Colonic mucosa (tissue), 4 donors: ENCODE measurements at places on chromosomes 5 and 9. TPM values are rescaled to one million over a fixed set of nuclear protein-coding genes. Genes with fewer than 3 reads are reported as not detected.

- DNase-seq = no peak
- no peaks in the 10 kb centered on the region for H3K36me3 ChIP-seq
- H3K4me1 ChIP-seq = no peaks in the 10 kb centered on the region
- no peaks in the 10 kb centered on the region for H3K27me3 ChIP-seq
Observed at GRCh38 chr5:10914741-10915480, 153.9 kb upstream of the DAP start.

DNA sequence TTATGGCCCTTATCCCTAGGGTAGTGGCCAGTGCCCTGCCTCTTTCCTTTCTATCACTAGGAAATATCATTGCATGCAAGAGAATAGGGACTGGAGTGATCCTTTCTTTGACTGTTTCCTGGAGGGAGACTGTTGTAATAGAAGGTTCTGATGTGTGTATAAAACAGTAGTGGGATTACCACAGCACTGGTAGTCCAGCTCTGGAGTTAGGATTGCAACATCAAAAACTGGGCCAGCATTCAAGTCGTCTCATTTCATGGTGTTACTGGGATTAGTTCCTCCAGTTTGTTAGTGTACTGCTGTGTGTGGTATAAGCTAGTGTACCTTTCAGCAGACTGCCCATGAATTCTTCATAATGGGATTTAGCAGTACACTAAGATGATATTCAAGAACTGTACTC lies 45.8 kb downstream of the KIAA1958 start:
- H3K4me3 ChIP-seq = no peak overlapping the region
- no peaks in the 10 kb centered on the region for H3K36me3 ChIP-seq
- H3K4me1 ChIP-seq = no peaks in the 10 kb centered on the region
- DNase-seq = peak; percentile 23
- no peak overlapping the region for H3K27ac ChIP-seq

GRCh38 chr5:179319741-179320281 lies 25.4 kb downstream of the ADAMTS2 start:
- no peaks in the 10 kb centered on the region for H3K27me3 ChIP-seq
- no peaks in the 10 kb centered on the region for H3K36me3 ChIP-seq
- no peak overlapping the region for H3K4me3 ChIP-seq
- DNase-seq = no peak
- H3K4me1 ChIP-seq = no peaks in the 10 kb centered on the region
- no peak overlapping the region for H3K27ac ChIP-seq

- H3K4me3 ChIP-seq = no peak overlapping the region
- no peak for DNase-seq
- no peaks in the 10 kb centered on the region for H3K27me3 ChIP-seq
- H3K4me1 ChIP-seq = no peaks in the 10 kb centered on the region
Observed at GRCh38 chr5:1380910-1381309, 36.0 kb upstream of the CLPTM1L start.

The CARTPT gene
- 0.67 TPM for total RNA-seq

The CBY3 gene
- total RNA-seq = not detected

The SRD5A1 gene
- 17.4 TPM for total RNA-seq
